Stimulated activated CD8-positive, alpha-beta memory T cell treated with anti-CD3 and anti-CD28 coated beads, Interleukin-7, amount 100 ng/mL, for 1 hour (primary cell): ENCODE measurements at places on chromosomes 12 and 14.

DNA sequence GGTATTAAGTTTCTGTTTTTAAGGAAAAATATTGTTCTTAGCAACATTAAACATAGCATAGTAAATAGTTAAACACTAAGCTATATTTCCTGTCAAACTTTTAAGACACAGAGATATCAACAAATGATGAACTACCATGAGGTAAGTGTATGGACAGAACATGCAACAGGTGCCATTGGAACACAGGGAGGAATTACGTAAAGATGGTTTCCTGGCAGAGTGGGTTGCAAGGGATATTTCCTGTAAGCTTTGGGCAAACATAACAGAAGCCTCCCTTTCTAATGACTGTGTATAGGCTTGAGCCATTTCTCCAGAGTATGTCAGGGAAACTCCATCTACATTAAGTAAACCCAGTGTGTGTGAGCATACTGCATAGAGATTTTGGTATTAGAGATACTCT, 31.7 kb upstream of the HELB start:
- no peak for DNase-seq

GRCh38 chr14:24699052-24699451, 65.1 kb upstream of the GZMB start:
- DNase-seq: no peak

DNA sequence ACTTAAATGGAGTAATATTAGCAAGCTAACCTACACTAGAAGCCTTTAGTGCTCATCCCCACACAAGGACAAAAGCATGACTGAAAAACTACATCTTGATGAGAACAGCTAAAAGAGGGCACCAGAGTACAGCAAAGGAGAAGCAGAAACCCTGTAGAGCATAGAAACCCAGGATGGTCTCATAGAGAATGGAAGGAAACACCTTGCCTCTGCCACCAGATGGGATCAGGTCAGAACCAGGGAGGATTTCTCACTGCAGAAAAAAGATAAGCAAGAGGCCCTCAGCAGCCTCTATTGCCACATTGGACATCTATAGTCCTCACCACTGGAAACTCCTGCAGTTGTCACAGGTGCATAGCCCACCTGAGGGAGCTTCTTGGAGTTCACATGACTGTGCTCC, 13.6 kb upstream of the ZNF705A start:
- no peak for DNase-seq

GRCh38 chr14:99670361-99671234, 13.5 kb upstream of the CYP46A1 start:
- no peak for DNase-seq

DNA sequence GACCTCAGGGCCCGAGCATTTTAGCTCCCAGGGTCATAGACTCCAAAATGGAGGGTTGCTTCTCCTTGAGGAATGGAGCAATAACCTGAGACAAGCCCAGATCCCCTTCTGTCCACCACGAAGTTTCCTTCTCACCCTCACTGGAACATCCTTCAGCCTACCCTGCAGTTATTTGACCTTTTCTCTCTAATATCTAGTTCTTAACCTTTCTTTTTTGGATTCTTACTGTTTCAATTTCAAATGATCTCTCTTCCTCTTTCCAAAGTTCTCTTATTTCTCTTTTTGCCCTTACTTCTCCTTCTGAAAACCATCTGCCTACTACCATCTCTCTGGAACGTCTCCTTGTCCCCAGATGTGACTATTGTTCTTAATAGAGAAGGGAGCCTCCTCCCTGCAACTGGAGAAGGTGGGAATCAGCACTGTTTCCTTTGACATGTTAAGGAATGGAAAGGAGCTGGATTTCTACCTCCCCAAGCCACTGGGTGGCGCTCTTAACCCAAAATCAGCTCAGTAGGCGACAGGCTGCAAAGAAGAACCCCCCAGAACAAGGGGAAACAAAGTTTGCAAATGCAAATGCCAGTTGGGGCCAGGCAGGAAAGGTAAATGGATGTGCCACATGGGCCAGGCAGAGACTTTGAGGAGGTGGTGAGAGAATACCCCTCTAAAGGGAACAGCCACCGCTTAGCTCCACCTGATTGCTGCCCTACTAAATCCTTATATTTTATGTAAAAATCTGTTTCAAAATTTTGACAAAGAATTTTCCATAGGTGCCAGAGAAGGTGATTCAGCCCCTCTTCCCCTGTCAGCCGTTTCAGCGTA, 22.4 kb upstream of the PDE1B start:
- DNase-seq: no peak

DNA sequence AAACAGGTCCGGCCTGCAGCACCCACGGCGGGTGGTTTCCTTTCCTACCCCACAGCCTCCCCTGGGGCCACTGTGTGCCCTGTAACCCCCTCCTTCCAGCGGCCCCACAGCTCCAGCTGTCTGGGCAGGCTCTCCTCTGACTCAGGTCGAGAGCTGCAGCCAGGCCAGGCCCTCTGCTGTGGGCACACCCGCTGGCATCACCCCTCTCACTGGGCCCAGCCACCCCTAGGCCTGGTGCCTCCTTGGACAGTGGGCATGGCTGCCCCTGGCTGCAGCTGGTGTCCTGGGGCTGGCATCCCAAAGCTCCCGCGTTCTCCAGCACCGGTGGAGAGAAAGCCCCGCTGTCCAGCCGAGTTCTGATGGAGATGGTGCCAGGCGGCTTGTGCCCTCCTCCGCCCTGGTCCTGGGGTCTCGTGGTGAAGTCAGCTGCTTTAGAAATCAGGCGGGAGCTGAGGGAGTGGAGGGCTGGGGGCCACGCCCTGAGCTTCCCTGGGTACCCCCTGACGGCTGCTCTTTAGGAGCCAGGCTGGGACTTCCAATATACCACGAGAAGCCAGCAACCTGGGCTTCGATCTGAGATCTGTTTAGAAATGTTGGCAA, 114.9 kb downstream of the KIF26A start:
- DNase-seq: no peak

- no peak for DNase-seq
Observed at GRCh38 chr14:90643982-90644670, 172.1 kb downstream of the TTC7B start.

- DNase-seq: no peak
Observed at GRCh38 chr14:100827101-100828021, 1.4 kb downstream of the MEG3 start.

- no peak for DNase-seq
Observed at GRCh38 chr14:95026851-95027463, 130.4 kb downstream of the DICER1 start.

DNA sequence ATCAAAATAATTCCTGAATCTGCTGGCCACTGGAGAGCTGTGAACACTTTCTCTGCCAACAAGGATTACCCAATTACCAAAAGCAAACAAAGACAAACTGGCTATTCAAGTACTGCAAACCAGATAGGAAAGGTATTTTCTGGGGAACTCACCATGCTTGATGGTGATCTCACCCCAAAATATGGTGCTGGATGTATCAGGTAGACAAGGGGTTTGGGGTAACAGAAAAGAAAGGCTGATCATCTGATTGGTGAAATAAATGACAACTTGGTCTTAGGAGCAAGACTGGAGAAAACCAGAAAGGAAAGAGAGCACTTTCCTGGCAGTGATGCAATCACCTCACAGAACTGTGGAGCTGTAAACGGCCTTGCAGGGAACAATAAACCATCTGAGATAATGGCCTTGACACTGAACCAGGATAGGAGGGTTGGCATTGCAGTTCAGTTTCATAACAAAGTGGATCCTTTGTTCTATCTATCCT, 31.0 kb upstream of the NPFF start:
- DNase-seq: no peak

DNA sequence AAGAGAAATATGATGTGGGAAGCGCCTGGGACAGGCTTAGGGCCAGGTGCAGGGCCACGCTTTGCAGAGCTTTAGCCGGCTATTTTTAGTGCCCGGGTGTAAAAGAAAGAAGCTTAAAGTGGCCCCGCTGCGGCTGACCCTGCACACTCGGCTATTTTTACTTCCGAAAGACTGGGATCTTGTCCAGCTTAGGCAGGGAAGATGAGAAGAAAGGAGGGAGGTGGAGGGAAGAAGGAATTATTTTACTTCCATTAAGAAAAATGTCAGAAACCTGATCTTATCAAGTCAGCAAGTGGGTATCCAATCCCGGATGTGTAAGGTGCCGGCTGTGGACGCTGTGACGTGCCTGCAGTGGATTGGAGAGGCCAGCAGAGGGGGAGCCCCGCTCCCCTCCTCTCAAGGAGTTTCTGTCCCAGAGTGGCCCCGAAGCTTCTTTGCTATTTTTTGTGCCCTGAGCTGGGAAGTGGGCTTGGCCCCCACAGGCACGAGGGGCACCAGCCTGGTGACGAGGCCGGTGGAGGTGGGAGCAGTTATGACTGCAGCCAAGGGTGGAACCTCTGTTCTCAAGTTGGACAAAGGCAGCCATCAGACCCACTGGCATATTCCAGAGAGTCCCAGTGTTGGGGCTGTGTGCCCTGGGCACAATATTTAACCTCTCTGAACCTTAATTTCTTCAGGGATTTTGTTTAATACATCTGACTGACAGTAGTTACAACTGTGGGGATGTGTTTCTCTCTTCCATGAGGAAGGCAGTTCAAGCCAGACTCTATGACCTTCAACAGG, 97.7 kb downstream of the ESRRB start:
- DNase-seq: no peak

- no peak for DNase-seq
Observed at GRCh38 chr14:94077111-94077821, 3.7 kb downstream of the DDX24 start.

DNA sequence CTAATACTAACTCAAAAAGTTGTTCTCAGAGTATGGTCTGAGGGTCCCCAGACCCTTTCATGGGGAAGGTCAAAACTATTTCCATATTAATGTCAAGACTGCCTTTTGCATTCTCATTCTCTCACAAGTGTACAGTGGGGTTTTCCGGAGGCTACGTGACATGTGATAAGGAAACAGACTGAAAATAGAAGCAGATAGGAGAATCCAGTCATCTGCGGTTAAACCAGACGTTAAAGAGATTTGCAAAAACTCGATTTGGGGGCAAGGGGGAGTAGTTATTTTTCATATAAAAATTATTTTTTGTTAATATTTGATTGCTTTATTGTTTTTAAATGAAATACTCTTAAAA, 1.0 kb upstream of the NAP1L1 start:
- no peak for DNase-seq

DNA sequence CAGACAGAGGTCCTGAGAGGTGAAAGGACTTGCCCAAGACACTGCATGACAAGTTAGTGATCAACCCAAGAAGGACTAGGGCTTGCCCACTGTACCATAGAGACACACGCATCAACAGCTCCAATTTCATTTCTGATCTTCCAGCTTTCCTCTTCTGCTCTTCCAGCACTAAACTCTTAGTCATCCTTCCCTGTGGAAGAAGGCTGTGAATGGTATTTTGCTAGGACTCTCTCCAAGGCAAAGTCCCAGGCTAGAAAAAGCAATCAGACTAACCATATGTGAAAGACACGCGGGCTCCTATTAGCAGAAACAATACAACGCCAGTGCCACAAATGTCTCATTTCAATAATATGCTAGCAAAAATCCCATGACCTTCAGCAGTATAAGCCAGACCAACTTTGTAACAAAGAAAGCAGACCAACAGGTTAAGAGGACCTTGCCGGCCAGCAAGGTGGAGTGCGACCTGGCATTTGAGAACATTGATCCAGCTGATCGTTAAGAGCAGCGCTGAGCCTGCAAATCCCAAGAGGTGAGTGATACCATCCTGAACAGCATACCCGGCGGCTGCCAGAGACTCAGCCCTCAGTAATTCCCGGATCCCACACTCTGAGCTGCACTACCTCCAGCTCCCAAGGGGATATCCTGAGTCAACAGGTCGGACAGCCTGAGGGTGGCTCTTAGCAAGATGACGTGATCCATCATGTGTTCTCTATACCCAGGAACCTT, 132.5 kb downstream of the FOXN3 start:
- DNase-seq: no peak

- no peak for DNase-seq
Observed at GRCh38 chr12:93244514-93245077, 133.1 kb upstream of the NUDT4 start.

GRCh38 chr12:51959211-51959610, 7.7 kb downstream of the ACVR1B start:
- DNase-seq: no peak

- DNase-seq: no peak
Observed at GRCh38 chr14:102394717-102395375, 32.1 kb downstream of the TECPR2 start.

DNA sequence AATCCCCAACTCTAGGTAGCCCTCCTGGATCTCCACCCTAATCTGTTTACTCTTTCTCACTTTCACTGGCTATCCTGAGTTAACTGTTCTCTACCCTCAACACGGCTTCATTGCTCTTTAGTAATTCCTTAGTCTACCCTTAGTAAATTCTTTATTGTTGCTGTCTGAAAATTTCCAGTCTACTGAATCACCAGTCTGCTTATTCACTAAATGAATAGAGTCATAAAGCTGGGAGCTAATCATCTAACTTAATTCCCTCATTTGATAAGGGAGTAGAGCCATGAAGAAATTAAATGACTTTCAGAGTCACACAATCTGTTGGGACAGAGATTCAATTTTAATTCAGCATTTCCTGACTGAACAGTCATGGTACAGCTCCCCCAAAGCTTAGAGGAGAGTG, 36.5 kb downstream of the YEATS4 start:
- DNase-seq: no peak

- no peak for DNase-seq
Observed at GRCh38 chr14:64394423-64394822, 6.3 kb downstream of the MTHFD1 start.

GRCh38 chr12:85673921-85674420, 162.2 kb downstream of the RASSF9 start:
- no peak for DNase-seq

GRCh38 chr12:50102131-50102531, 1.7 kb upstream of the GPD1 start:
- no peak for DNase-seq

- no peak for DNase-seq
Observed at GRCh38 chr12:64911081-64911480, 86.6 kb downstream of the TBC1D30 start.

DNA sequence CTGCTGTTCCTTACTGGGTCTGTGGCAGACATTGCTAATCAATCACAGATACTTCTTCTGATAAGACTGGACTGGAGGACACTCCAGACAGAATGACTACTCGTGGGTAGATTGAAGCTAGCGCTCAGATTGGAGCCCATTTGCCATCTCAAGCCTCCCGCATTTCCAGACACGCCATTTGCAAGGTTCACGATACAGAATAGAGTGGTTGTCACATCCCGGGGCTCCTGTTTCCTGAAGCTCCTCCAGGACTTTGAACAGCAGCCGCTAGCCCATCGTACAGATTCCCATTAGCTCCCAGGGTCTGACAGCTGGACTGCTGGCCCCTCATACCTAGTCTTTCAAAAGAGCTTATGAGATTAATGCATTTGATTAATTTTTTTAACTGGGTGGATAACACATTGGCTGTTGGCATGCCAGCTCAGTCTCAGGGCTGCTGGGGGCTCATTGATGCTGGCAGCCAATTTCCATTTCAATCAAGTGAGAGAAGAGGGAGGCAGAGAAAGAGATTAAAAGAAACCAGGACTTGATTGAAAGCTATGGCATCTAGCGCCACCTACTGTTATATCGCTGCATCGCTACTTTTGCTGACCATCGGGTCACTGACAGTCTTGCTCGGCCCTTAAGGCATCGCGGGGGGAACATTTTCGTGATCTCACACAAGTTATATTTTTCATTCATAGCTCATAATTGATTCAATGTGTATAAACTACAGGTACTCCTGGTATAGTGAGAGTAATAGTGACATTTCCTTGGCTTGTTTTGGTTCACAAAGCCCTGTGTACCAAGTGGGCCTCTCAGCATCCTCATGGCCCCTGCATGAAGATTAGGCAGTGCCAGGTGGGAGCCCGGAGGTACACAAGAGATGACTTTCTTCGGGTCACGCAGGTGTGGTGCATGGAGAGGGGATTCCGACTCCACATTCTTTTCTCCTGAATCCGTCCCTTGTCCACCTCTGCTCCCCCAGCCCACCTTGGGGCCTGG, 78.6 kb downstream of the CCDC60 start:
- DNase-seq: no peak
